A549 (cell line): ENCODE measurements at places on chromosomes 7 and 10. TPM values are rescaled to one million over a fixed set of nuclear protein-coding genes. Genes with fewer than 3 reads are reported as not detected.

DNA sequence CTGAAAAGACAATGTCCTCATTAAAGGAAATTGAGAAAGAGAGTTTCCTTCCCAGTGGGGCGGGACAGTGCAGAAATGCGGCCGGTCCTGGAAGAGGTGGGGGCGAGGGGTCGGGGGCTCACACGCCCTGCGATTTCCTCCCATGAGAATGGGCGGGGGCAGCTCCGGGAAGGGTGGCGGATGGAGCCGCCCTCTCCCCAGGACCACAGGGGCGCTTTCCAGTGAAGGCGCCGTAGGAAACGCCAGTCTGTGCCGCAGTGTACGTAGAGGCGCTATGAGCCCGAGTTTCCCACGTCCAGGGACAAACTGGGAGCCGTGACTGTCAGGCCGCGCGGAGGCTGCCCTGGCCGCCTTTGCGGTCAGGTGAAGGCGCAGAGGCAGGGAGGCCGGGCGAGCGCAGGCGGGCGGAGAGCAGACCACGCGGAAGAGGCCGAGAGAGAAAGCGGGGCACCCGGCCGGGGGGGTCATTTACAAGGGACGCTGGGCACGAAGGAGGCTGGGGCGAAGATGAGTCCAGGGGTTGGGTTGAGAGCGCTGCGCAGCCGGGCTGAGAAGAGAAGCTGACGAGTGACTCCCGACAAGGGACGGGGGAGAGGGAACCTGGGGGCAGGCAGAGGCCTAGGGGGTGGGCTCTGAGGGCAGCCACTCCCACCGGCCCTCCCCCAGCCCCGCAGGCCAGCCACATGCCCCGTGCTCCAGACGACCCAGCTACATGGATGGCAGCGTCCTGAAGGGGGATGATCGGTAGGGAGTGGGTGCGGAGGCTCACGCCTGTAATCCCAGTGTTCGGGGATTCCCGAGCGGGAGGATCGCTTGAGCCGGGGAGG is 45.0 kb downstream of the ALOX5 start:
- no peak for DNase-seq

- DNase-seq: no peak
Measured at GRCh38 chr7:113100121-113100603, 13.5 kb upstream of the GPR85 start.

DNA sequence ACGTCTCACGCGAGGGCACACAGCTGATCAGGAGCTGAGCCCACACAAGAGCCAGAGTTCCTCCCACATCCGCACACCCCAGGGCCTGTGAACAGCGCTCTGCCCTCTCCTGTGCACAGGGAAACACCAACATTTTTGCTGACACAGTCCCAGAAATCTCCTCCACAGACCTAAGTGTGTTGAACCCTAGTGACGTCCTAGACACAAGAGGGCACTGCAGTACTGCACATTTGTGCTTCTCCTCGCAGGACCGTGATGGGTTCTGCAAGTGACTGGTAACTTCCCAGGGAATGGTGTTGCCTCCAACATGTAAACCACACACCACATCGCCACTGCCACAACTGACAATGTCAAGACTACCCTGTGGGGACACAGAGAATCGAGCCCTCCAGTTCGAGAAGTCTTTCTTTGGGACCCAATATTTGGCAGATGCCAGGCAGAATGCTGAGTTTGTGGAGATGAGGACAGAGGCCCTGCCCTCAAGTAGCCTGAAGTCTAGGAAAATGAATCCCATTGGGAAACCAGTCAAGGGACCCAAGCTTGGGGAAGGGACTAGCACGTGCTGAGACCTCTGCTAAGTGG is 170.3 kb downstream of the PAXIP1 start:
- DNase-seq: peak; percentile 44

GRCh38 chr10:86756511-86757112 is at the start of gene BMPR1A:
Gene BMPR1A (plus strand): TSS chr10:86756619. CDS start chr10:86876019, 119,400 bp downstream.
- DNase-seq: peak; percentile 90

DNA sequence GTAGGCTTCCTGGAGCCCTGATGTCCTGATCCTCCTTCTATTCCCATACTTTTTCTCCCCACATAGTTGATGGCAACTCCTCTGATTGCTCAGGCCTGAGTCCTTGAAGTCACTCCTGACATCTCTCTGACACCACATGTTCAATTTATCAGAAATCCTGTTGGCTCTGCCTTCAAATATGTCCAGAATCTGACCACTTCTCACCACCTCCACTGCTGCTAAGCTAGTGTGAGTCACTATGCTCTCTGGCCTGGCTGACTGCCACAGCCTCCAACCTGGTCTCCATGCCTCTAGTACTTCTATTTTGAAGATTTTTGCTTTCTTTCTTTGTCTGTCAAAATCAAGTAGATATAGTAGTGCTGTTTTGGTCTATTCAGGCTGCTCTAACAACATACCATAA is 53.0 kb downstream of the TMEM229A start:
- DNase-seq: no peak

GRCh38 chr10:132540456-132540855 is 2.9 kb downstream of the INPP5A start:
- DNase-seq: no peak

- no peak for DNase-seq
Measured at GRCh38 chr7:77716804-77717203, 20.5 kb downstream of the RSBN1L start.

- no peak for DNase-seq
Measured at GRCh38 chr7:501526-501925, 18.1 kb downstream of the PDGFA start.

GRCh38 chr10:133440633-133441285 is 13.0 kb upstream of the SCART1 start:
- no peak for DNase-seq

GRCh38 chr7:158477866-158478265 is 109.8 kb downstream of the PTPRN2 start:
- no peak for DNase-seq

- DNase-seq: no peak
Measured at GRCh38 chr7:75818472-75818871, 4.9 kb upstream of the CCL24 start.

- no peak for DNase-seq
Measured at GRCh38 chr10:107163881-107164861, at the start of gene SORCS1. Gene SORCS1 (minus strand): TSS chr10:107164706.

GRCh38 chr7:50347693-50348092 is 43.2 kb downstream of the IKZF1 start:
- no peak for DNase-seq

DNA sequence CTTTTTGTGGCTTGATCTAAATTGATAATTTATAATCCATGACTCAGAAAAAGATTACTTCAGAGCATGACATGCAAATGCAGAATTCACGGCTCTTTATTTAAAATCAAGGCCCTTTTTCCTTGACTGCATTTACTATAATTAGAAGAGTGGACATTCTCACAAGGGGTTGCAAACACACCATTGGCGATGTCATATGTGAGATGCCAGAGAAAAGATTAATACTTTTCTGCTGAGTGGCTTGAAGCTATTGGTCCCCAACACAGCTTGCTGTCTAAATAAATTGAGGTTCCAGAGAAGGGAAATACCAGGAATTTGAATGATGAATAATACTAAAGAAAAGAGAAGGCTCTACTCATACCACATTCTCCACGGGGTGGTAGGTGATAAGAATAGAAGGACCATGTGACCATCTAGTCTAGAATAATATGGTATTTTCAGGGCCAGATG is 78.7 kb upstream of the ARID5B start:
- no peak for DNase-seq

GRCh38 chr10:49025347-49025983 is 85.8 kb upstream of the LRRC18 start:
- no peak for DNase-seq

The ZNF117 gene
- 0.90 to 1.3 TPM (median 0.98 TPM) in 3 replicates for polyA plus RNA-seq

The MCM10 gene
- polyA plus RNA-seq: 22.4 to 25.4 TPM (median 24.3 TPM) in 3 replicates

The HMX2 gene
- polyA plus RNA-seq: 0.07 to 0.09 TPM (median 0.08 TPM) in 3 replicates

The ASAH2B gene
- polyA plus RNA-seq: 3.9 to 4.9 TPM (median 4.4 TPM) in 3 replicates

The SHOC2 gene
- polyA plus RNA-seq: 17.7 to 20.5 TPM (median 20.3 TPM) in 3 replicates
